GM23338 (cell line): ENCODE measurements at places on chromosomes 16 and 17. TPM values are rescaled to one million over a fixed set of nuclear protein-coding genes. Genes with fewer than 3 reads are reported as not detected.

The PPL gene
- total RNA-seq: 26.1 and 31.7 TPM in 2 replicates

The CCL14 gene
- not detected in 2 replicates for total RNA-seq

The PRDM7 gene
- total RNA-seq: not detected in 2 replicates

DNA sequence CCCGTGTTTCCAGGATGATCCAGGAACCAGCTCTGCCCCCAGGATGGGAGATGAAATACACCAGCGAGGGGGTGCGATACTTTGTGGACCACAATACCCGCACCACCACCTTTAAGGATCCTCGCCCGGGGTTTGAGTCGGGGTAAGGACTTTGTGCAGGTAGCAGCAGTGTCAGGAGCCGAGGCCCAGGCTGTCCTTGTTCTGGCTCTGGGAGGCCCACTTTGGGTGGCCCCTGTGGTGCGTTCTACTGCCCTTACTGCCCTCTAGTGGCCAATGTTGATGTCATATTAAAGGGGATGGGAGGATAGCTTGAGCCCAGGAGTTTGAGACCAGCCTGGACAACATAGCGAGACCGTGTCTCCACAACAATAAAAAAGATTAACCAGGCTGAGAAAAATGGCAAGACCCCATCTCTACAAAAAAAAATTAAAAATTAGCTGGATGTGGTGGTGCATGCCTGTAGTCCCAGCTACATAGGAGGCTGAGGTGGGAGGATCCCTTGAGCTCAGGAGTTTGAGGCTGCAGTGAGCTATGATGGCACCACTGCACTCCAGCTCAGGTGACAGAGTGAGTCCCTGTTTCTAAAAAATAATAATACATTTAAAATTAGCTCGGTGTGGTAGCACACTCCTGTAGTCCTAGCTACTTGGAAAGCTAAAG is 20.9 kb upstream of the CLEC18A start:
- peak; percentile 90 for DNase-seq

GRCh38 chr16:57947261-57947660 is 23.7 kb downstream of the CNGB1 start:
- DNase-seq: no peak

DNA sequence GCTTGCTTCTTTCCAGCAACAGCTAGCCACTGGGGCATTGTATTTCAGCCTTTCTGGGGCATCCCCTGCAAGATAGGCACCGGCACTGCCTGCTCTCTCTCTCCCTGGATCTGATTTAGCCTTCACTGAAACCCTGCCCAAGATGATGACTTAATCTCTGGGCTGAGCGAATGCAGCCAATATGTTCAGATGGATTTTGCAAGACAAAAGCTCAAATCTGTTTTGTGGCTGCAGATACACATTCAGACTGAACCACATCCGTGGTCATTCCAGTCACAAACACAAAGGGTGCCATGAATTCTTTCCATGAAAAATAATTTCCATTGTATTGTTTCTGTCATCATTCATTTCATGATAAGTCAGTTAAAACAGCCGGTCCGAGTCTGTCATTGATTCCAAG is 24.2 kb downstream of the SOST start:
- DNase-seq: no peak

- no peak for DNase-seq
Observed at GRCh38 chr16:88017587-88018101, 66.4 kb downstream of the BANP start.

- no peak for DNase-seq
Observed at GRCh38 chr17:52027620-52028295, 130.8 kb downstream of the CA10 start.

GRCh38 chr16:28985211-28986041 is 574 bp downstream of the LAT start:
- DNase-seq: no peak
